ENCODE measurements at places on chromosomes 7 and 10.

DNA sequence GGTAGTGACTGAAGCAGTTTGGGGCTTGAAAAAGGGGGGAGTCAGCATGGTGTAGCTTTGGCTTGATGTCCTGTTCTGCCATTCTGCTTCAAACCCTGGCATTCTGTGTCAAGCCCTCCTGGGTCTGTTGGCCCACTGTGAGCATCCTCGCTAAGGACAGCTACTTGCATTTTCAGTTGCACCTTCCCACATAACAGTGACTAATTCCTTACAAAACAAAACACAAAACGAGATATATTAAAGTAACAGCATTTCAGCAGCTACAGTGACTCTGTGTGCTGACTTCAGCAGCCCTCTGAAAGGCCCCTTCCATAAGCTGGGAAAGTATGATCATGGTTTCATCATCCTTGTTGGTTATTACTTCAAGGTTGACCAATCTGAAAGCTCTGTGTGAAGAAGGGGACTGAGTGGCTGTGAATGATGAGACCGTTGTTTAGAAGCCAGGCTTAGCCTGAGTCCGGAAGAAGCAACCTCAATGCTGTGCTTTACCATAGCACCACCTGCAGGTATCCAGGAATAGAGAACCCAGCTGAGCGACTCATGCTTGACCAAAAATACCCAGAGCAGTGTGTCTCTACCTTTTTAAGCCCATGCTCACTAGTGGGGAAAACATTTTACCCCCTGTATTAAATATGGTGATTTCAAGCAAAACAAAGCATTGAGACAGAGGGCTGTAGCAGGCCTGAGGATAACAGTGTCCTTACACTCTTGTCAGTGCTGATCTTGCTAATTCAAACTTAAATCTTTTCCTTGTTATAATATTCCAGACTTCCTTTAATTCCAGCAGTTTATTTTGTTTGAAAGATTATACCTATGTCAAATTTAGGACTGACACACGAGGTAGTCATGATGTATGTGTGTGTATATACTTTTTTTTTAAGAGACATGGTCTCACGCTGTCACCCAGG, 42.6 kb upstream of the CC2D2B start:
- DNase-seq: no peak

DNA sequence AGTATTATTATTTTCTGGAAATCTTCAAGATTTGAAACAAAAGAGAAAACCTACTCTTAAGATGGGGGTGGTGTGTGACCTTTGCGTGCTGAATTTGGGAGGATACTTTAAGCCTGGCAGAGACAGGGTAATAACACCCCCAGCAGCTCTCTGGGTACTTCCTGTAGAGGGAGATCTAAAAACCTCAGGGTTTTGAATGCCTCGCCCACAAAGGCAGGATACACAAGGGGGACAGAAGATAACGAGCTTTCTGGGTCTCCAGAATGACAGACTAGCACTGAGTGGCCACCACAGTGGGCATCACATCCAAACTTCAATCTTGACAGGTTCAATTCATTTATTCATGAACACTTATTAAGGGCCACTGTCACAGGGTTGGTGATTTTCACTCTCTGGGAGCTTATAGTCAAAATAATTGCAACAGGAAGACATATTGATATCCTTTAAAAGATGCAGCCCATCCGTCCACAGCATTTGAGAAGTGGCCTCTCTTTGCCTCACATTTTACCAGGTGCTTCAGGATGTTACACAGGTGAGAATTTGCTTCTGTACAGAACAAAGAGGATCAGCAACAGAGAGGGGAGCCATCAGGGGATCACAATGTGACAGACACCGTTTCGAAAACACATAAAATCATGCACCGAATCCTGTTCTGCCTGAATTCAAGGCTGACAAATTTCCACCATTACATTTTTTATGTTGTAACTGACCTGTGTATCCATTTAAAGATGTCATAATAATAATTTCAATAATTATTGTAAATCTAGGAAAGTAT, 14.3 kb downstream of the CPA1 start:
- no peak for DNase-seq

- DNase-seq: no peak
These were observed 197.5 kb downstream of the PTN start for GRCh38 chr7:137146012-137146455.

- no peak for DNase-seq
These were observed 14.6 kb downstream of the SAP25 start for GRCh38 chr7:100559127-100559526.

GRCh38 chr10:82856957-82857613, 982.1 kb downstream of the NRG3 start:
- no peak for DNase-seq

DNA sequence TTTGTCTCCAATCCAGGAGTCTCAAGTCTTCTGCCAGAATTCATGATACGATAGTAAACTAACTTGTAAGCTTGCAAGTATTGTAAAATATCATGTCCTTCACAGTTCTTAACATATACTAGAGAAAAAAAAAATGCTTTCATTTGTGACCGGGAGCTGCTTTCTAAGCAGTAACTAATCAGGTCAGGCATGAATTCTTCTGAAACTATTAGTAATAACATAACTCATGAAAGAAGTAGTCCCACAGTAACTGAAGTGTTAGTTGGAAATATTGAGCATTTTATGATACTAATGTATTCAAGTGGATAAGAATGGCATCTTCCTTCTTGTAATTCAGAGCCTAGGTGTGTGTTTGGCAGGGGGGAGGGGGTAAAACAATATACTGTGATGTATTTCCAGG, 665.6 kb downstream of the DNAJB9 start:
- DNase-seq: no peak

GRCh38 chr7:106372595-106373318, 88.0 kb upstream of the NAMPT start:
- DNase-seq: no peak

DNA sequence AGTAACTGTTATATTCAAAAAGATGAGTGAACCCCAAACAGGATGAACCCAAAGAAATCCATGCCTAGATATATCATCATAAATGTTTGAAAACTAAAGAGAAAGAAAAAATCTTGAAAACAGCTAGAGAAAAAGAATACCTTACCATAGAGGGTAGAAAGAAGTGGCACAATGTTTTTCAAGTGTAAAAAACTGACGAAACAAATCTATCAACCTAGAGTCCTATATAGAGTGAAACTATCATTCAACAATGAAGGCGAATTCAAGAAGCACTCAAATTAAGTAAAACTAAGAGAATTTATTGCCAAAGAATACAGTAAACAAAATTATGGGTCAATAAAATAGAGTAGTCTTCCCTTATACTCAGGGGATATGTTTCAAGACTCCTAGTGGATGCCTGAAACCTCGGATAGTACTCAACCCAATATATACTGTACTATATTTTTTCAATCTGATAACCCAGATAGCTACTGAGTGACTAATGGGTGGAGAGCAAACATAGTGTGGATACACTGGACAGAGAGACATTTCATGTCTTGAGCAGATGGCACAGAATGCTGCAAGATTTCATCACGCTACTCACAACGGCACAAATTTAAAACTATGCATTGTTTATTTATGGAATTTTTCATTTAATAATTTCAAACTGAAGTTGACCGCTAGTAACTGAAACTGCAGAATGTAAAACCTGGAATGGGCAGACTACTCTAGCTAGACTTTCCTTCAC, 52.6 kb upstream of the TMEM106B start:
- no peak for DNase-seq

DNA sequence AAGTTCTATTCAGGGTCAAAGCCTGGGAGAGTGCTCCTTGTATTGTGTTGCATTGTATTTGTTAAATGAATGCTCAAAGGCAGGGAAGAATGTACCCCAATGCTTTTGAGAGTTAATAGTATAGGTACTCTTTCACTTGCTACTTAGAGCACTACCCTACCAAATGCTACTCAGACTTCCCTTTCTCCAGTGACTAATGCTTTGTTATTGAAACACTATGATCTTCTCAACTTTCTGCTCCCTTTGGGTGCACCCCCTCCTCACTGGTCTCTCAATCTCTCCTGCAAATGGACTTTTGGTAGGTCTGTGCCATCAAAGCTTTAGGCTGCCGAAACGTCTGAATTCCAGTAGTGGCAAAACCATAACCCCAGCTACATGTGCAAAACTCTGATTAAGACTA, 177.7 kb upstream of the AHR start:
- no peak for DNase-seq

DNA sequence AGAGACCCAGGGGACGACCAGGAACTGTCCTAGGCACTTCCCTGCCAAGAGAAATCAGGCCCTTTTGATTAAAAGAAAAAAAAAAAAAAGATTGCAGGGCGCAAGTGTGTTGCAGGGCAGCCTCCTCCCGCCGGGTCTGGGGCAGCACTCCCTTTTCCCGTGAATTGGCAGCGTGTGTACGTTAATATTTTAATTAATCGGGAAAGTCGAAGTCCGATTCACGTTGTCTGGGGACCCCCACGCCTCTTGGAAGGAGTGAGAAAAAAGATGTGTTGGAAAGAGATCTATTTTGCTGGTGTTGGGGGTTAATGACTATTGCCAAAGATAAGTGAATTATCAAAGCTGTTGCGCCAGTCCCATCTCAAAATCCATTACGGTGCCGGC, 1.3 kb upstream of the EBF3 start:
- no peak for DNase-seq

DNA sequence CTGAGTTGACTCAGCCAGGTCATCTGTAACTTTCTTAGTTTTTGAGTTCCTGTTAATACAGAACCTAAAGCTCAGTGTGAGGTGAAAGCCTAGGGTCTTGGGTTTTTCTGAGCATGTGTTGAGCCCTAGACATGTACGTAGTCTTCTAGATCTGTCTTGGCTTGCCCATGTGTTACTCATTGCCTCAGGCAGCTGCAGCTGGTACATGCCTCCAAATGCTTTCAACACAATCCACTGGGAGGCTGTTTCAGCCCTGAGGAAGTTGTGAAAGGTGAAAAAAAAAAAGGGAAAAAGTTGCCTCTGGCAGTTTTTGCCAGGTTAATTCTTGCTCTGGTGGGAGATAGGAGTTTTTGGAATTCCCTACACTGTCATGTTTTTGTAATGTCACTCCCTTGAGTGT, 134.6 kb downstream of the RNF216 start:
- DNase-seq: no peak

Measured in stimulated activated CD4-positive, alpha-beta T cell treated with anti-CD3 and anti-CD28 coated beads, Interleukin-1b, Interleukin-23, amount 100 ng/mL, for 1 hour (primary cell).